NAMALWA (cell line): ENCODE measurements at places on chromosomes 16 and 17.

DNA sequence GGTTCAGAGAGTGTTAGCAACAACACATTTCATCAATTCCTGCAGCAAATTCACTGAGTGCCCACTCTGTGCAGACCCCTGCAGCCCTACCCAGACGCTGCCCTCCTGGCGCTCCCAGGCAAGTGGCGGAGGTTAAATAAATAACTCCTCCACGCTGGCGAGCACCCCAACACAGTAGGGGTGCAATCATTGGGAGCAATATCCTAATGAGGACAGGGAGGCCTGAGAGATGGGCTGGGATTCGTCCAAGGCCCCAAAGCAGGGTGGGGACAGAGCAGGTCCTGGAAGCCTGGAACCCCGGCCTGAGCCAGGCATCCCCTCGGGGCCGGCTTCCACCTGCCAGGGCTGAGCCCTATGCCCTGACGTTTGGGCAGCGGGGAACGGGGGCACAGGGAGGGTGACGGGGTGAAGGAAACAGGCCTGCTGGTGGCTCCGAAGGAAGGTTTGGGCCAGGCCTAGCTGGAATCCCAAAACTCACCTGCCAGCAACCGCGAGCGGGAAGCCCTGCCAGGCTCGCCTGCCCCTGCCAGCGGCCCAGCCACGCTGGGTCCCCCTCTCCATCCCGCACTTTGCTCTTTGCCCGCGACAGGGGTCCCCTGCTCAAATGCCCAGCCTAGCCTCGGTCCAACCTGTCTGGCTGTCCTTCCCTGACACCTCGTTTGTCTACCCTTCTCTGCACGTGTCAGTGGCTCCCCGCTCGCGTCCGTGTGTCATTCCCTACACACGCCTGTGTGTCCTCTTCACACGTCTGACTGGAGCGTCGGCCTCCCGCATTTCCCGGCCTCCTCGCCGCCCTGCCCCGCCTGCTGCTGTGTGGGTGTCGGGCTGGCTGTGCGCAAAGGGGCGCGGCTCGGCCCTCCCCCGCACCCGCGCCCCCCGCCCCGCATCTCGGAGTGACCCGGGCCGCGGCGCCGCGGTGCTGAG is 721 bp upstream of the BEAN1 start:
- no peak for DNase-seq

DNA sequence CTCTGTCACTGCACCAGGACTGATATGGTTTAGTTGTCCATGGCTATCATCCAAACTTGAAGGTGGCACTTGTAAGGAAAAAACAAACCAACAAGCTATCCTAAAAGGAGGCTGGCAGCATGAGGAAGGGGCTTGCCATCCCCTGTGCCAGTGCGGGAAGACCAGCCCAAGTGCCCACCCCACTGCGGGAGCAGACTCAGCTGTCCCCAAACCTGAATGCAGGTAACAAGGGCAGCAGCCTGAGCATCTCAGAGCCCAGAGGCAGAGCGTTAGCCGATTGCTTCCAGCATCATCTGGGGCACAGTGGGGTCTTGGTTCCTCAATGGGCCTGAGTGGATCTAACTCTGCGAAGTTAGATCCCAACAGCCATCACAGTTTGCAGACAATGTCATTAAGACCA is 29.2 kb upstream of the C16orf78 start:
- no peak for DNase-seq

- DNase-seq = no peak
Measured at GRCh38 chr17:40242774-40243173, 23.7 kb downstream of the WIPF2 start.

DNA sequence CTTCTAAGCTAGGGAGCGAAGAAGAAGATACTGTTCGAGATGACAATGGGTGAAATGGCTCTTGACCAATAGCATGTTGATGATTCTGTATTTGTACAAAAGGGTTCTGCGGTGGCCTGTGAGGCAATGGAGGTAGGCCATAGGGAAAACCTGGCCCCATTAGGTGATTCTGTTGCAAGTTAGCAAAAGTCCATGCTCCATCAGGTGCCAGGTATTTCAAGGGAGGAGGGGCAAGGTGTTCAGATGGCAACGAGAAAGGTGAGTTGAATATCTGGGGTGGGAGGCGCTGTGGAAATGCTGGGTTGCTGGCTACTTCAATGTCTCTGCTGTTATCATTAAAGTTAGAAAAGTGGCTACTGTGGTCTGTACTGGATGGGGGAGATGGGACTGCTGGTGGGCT is 62.8 kb downstream of the CACNG1 start:
- no peak for DNase-seq

DNA sequence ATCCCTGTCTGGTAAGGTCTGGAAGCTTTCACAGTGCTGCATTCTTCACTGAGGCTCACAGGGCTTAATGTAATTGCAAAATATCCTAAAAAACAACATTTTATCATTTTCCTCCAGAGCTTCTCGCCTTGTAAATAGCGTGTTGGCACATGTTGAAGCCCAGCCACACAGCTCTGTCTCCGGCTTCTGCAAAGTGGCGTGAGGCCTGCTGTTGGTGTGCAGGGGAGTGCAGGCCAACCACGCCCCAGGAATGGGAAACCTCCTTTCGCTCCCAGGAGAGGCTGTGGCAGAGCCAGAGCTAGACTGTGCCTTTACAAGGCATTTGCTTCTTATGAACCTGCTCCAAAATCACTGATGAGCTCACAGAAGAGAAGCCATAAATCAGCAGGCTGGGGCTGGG is 248.2 kb upstream of the MAF start:
- no peak for DNase-seq

- no peak for DNase-seq
Measured at GRCh38 chr16:53821957-53822625, 118.1 kb downstream of the FTO start.

- no peak for DNase-seq
Measured at GRCh38 chr17:51507444-51507843, 247.1 kb downstream of the UTP18 start.

GRCh38 chr16:51137097-51137496 is 14.0 kb downstream of the SALL1 start:
- DNase-seq = no peak

GRCh38 chr17:16460796-16461605 is 31.0 kb downstream of the LRRC75A start:
- DNase-seq = no peak

- DNase-seq = no peak
Measured at GRCh38 chr17:57478478-57479250, 222.3 kb downstream of the MSI2 start.

GRCh38 chr16:49108611-49109010 is 173.0 kb downstream of the CBLN1 start:
- DNase-seq = no peak

DNA sequence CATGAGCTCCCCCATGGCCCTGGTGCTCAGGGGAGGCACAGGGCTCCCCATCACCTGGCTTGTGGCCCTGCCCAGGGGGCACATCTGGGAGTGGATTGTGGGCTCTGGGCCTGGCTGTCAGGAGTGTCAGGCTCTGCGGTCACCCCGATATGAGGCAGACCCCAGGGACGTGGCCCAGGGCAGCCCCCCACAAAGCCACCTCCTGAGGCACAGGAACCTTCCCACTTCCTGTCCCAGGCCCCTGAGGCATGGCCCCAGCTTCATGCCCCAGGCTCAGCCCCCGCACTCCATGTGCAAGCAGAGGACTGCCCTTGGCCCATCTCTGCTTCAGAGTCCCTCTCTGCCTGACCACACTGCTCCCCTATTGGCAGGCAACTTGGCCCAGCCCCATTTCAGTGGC is 160.3 kb downstream of the PCTP start:
- no peak for DNase-seq

DNA sequence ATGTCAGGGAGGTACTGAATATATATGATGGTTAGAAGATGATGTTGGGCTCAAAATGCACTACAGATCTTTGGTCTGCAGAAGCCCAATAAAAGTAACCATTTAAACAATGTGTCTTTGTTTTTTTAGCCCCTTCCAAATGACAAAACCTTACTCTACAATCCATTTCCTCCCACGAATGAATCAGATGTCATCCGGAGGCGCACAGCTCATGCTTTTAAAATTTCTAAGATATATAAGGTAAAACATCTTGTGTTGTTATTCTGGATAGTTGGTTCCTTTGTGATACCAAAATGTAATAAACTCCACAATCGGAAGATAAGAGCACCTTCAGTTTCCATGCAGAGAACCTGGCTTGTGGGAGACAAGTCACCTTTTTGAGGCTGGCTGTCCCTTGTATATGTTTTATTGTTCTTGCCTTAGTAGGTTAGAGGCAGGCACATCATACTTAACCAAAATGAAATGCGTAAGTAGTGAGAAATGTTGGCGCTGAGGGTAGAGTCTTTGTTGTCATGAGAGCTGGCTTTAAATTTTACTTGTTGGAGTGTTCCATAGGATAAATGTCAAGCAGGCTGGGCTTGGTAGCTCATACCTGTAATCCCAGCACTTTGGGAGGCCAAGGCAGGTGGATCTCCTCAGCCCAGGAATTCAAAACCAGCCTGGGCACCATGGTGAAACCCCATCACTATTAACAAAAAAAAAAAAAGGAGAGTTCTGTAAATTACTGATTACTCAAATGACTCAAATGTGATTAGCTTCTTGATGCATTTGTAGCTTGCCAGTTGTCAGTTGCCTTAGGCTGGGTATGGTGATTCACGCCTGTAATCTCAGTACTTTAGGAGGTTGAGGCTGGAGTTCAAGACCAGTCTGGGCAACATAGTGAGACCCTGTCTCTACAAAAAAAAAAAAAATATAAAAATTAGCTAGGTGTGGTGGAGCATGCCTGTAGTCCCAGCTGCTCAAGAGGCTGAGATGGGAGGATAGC is 19.7 kb upstream of the SNTB2 start:
- DNase-seq = no peak

DNA sequence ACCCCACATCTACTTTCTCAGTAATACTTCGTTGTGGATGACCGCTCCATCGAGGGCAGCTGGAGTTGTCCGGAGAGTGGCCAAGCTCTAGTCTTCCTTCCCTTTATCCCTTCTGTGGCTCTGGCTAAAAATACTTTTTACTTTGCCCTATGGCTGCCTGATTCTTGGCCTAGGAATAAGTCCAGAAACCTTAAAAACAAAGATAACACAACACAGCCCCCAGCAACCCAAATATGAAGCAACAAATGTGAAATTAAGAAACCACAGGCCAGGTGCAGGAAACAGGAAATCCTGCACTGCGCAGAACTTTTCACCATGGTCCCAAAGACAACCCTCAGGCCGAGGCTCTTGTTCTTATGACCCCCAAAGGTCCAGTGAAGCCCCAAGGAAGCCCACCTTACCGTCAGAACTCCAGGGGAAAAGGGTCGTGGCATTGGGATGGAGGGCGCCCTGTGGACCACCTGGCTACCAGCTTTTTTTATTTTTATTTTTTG is 26.0 kb downstream of the TK2 start:
- DNase-seq = peak; percentile 77

- DNase-seq = no peak
Measured at GRCh38 chr17:50225701-50226240, 24.3 kb upstream of the COL1A1 start.

- DNase-seq = no peak
Measured at GRCh38 chr16:73558219-73558618, 510.3 kb upstream of the ZFHX3 start.

- no peak for DNase-seq
Measured at GRCh38 chr16:4057439-4057877, 58.8 kb downstream of the ADCY9 start.

DNA sequence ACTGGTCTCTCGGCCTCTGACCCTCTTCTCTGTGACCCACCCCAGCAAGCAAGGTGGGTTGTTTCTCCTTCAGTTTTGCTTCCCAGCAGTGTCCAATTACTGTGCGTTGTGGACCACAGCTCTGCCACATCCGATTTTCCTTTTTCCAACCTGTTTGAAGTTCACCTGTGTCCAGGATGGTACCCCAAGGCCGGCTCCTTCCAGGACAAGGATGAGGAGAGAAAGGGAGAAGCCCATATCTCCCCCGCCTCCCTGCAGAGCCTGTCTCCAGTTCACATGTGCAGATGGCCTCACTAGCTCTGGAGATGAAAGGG is 13.5 kb downstream of the NMRAL1 start:
- no peak for DNase-seq

DNA sequence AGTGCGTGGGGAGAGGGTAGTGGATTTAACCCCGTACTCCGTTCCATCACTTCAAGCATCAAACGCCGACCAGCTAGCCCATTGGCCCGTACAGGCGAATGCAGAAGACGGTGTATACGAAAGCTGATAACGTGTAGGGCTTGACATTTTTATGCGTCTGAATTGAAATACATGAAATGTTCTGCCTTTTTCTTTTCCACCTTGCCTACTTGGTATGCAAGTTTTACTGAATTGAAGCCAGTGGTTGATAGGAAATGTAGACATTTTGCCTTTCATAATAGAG is 834 bp upstream of the STAT3 start:
- no peak for DNase-seq

DNA sequence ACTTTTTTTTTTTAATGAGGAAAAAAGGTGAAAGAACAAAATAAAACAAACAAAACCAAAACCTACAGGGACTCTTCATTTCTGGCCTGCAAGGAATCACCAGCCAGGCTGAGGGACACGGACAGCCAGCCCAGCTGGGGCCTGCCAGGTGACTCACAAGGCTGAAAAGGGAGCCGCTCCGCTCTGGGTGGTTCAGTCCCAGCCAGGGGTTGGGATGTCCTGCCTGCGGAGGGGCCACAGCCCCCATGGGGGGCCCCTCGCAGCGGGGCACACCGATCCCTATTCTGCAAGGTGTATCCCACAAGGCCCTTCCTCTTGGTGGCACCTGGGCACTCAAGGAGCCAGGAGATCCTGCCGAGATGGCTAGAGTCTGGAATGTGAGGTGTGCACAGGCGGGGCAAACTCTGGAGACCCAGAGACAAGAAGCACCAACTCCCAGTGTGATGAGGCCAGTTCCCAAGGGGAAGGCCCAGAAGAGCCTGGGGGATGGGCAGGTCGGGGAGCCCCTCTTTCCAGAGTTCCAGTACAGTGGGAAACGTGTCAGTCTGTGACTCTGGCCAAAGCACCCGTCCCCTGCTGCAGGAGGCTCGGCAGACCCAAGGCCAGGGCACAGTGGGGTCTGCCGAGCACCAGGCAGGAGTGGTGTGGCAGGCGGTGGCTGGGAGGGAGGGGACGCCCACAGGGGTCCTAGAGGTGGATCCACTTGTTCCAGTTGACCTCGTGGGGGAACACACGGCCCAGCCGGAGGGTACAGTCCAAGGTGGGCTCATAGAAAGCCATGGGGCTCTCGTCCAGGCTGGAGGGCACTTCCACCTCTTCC is 58.9 kb downstream of the IL21R start:
- no peak for DNase-seq

DNA sequence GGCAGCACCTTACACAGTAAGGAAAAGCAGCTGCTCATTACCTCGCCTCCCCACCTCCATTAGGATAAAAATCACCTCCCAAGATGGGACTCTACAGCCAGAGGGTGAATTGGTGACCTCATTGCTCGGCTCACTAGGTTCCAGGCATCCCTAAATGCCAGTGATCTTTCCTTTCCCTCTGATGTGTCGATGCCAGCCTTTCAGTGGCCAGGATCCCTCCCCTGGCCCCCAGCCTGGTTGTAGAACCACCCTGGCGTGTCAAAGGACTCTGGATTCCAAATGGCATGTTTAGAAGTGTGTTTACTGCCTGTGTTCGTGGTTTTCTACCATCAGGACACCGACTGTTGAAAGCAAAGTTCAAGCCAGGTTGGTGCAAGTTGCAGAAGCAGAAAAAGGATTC is 72.1 kb upstream of the LYRM9 start:
- no peak for DNase-seq
